Tracheal epithelial cell (primary cell): ENCODE measurements at places on chromosomes 13 and 19. TPM values are rescaled to one million over a fixed set of nuclear protein-coding genes. Genes with fewer than 3 reads are reported as not detected.

Gene NPHS1
- total RNA-seq: not detected in 2 replicates

Gene ZNF600
- 12.5 and 12.6 TPM in 2 replicates for total RNA-seq

Gene NXNL1
- not detected in 2 replicates for total RNA-seq

Gene CGB7
- total RNA-seq: 0.85 and 0.96 TPM in 2 replicates

Gene SLC7A9
- 0.48 TPM in 1 of 2 replicates, not detected in the other for total RNA-seq

Gene SIGLEC8
- total RNA-seq: not detected in 2 replicates

Gene CNN1
- 1.7 TPM in 1 of 2 replicates, not detected in the other for total RNA-seq

Gene ARRDC5
- not detected in 2 replicates for total RNA-seq

Gene IFI30
- total RNA-seq: 24.5 and 39.5 TPM in 2 replicates

Gene FLT3LG
- total RNA-seq: not detected in 2 replicates

Gene MPV17L2
- 11.1 and 23.0 TPM in 2 replicates for total RNA-seq

Gene THSD1
- total RNA-seq: 17.8 and 18.5 TPM in 2 replicates

Gene ICAM1
- total RNA-seq: 5.5 and 40.5 TPM in 2 replicates

Gene AMER2
- not detected in 2 replicates for total RNA-seq

Gene CRB3
- 42.0 and 79.0 TPM in 2 replicates for total RNA-seq

Gene LYPD3
- total RNA-seq: 4.9 and 13.0 TPM in 2 replicates

Gene PLIN5
- 0.96 TPM in 1 of 2 replicates, not detected in the other for total RNA-seq

Gene MISP3
- total RNA-seq: 0.64 and 0.72 TPM in 2 replicates

Gene LILRB3
- not detected in 2 replicates for total RNA-seq

Gene CD209
- not detected in 2 replicates for total RNA-seq

Gene FLT3
- total RNA-seq: not detected in 2 replicates

Gene CHAMP1
- total RNA-seq: 7.5 and 8.7 TPM in 2 replicates

Gene TSHZ3
- 1.7 TPM in 2 replicates for total RNA-seq

Gene ZNF880
- 25.4 and 26.3 TPM in 2 replicates for total RNA-seq

Gene ZNF569
- total RNA-seq: 1.4 and 2.8 TPM in 2 replicates

Gene LRRC63
- total RNA-seq: not detected in 2 replicates

Gene TMEM86B
- total RNA-seq: 0.21 and 0.24 TPM in 2 replicates

Gene MEDAG
- total RNA-seq: not detected in 2 replicates

Gene ZNF563
- 1.7 and 2.4 TPM in 2 replicates for total RNA-seq

Gene CHST8
- total RNA-seq: 0.43 TPM in 1 of 2 replicates, not detected in the other

Gene TEKTIP1
- total RNA-seq: not detected in 2 replicates

Gene ERICH4
- total RNA-seq: not detected in 2 replicates
